ENCODE measurements at places on chromosomes 6 and 20.

- DNase-seq = no peak
These were observed 22.1 kb upstream of the TINAG start for GRCh38 chr6:54286141-54286540.

DNA sequence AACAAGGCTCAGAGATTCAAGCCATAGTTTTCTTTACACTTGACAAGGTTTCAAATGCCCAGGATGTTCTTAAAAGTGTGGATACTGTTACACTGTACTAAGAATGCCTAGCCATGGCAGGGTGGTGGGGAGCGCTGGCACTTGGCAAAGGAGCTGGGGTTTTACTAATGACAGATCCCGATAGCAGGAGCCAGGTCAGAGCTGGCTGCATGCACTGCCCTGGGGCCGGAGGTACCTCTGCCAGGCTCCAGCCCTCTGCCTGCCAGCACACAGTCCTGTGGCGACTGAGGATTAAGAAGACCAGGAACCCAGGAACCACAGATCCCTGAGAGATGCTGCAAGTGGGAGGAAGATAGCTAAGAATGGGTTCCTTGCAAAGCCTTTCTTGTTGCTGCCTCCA is 260.3 kb downstream of the ALDH8A1 start:
- no peak for DNase-seq

DNA sequence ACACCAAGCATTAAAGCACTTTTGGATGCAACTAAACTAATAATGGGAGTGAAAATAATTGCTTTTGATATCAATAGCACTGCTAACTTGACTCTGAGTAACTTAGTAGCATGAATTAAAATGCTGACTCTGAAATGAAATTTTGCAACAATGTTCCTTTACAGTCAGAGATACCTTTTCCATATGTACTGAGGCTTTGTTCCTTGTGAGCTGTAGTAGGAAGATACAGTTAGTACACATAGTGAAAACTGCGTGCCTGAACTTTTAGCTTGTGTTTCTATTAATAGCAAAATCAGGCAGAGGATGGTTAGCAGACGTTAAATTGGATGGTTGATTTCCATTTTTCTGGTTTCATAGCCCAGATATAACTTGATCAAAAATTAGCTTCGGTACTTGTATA is 18.6 kb downstream of the ADGRG6 start:
- DNase-seq = no peak

- DNase-seq = no peak
These were observed 569.7 kb upstream of the CITED2 start for GRCh38 chr6:139944131-139944530.

- DNase-seq = no peak
These were observed 790.1 kb downstream of the TENT5A start for GRCh38 chr6:80962382-80962781.

- DNase-seq = peak; percentile 88
These were observed 14.4 kb upstream of the HLA-DQA1 start for GRCh38 chr6:32622545-32623401.

- DNase-seq = no peak
These were observed 9.0 kb upstream of the PLCB4 start for GRCh38 chr20:9059931-9060330.

GRCh38 chr20:37915800-37916570 is 13.1 kb downstream of the VSTM2L start:
- peak; percentile 71 for DNase-seq

DNA sequence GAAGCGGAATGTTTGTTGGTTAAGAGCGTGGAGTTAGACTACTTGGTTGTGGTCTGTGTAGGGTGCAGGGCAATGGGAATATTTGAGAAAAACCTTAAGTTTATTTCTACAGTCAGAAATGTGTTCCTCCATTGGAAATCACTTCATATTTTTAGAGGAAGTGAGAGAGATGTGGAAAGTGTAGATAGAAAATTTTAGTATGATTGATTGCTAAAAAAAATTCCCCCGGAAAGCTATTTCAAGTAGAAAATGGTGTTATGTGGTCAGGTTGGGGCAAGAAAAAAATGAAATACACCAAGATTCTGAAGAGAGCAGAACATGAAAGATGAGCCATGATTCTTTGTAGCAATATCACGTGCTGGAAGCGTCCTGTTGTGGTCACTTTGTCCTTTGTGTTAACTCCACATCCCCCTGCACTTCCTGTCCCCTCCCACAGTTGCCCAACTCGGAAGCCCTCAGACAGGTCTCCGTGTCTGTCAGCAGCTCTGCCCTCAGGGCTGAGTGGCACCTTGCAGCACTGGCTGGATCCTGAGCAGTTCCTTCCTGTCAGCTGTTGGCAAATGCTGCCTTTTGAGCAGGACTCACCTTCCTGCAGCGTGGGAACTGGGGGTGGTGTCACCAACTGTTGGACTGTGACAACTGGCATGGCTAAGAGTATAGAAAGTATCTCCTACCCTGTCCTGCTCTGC is 137.5 kb upstream of the SLC24A3 start:
- no peak for DNase-seq

DNA sequence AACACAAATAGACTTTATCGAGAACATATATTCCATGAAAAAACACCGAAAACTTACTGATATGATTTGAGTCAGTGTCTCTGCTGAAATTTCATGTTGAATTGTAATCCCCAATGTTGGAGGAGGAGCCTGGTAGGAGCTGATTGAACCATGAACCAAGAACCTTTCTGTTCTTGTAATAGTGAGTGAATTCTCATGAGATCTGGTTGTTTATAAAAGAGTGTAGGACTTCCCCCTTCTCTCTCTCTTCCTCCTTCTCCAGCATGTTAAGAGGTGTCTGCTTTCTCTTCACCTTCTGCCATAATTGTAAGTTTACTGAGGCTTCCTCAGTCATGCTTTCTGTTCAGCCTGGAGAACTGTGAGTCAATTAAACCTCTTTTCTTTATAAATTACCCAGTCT is 1289.3 kb upstream of the CITED2 start:
- no peak for DNase-seq

DNA sequence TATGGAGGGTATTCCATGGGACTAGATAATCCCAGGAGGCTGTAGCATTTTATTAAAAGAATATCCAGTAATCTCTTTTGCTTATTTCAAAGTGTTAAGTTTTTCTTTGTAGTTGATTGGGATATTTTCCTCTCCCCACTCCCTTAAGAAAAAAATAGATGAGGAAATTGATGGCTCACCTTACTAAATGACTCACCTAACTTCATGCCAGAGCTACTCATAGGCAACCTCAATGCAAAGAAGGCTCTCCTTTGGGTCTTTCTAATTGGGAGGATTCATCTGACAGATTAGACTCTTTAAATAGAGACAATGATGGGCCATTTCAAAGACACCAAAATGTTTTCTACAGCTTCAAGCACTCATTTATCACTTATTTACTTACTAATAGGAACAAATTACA is 528.5 kb upstream of the BTBD3 start:
- no peak for DNase-seq

Data from endodermal cell (in vitro differentiated cells).